ENCODE measurements at places on chromosomes 11 and 22. TPM values are rescaled to one million over a fixed set of nuclear protein-coding genes. Genes with fewer than 3 reads are reported as not detected.

DNA sequence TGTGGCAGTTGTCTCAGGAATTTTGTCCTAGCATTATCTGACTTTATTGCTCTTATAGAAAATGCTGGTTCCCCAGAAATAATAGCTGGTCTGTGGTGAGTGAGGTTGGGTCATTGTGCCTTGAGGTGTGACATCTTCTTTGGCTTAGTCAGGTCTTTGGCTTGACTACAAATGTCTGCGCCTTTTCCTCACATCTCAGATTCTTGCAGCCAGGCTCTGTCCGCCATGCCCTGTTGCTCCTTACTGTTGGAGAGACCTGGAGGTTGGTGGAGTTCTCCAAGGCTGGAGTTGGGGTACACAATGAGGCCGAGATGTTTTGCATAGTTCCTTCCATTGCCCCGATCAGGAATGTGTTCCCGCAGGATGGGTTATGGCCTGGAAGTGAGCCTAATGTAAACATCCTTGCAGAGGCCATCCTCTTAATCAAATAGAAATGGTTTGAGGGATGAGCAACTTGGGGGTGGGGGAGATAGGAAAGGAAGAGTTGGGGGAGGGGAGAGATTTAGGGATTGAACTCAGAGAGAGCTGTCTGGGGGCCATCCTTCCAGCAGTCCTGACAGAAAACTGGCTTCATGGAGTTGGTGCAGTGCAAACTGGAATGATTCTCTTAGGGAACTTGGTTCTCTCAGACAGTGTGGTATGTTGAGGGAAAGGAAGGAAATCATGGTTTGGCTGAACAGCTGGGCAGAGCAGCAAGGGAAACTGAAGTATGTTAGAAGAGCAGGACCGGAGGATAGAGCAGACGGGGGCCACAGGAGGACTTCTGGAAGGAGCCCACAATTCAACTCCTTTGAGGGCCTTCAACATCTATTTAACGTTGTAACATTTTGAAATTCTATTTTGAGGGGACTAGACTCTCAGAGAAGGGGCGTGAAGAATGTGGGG, 49.9 kb downstream of the ZBTB16 start:
- DNase-seq, result no peak

The PRRG4 gene
- 3.7 TPM for total RNA-seq

DNA sequence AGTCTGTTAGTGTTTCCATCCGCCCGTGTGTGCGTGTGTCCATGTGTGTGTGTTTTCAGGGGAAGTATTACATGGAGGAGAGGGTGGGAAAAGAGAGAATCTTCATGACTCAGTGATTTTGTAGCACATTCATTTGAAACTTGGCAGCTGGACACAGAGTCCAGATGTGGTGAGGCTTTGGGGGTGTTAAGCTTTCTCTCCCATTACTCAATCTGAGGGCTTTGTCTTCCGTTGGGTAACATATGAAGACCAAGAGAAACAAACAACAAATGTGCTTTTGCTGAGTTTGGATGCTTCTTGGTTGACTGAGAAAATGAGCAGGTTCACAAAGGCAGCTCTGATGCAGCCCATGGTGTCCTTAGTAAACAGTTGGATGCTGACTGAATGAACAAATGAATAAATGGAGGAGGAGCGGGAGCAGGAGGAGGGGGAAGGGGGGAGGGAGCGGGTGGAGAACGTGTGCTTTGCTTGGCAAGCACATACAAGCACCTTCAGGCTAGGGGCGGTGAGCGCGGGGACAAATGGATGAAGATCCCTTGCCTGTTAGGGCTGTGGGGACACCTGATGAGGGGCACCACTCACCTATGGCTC, 104.3 kb downstream of the ST3GAL4 start:
- DNase-seq, result no peak

- no peak for DNase-seq
Observed at GRCh38 chr11:15816260-15816871, 540.0 kb downstream of the SOX6 start.

DNA sequence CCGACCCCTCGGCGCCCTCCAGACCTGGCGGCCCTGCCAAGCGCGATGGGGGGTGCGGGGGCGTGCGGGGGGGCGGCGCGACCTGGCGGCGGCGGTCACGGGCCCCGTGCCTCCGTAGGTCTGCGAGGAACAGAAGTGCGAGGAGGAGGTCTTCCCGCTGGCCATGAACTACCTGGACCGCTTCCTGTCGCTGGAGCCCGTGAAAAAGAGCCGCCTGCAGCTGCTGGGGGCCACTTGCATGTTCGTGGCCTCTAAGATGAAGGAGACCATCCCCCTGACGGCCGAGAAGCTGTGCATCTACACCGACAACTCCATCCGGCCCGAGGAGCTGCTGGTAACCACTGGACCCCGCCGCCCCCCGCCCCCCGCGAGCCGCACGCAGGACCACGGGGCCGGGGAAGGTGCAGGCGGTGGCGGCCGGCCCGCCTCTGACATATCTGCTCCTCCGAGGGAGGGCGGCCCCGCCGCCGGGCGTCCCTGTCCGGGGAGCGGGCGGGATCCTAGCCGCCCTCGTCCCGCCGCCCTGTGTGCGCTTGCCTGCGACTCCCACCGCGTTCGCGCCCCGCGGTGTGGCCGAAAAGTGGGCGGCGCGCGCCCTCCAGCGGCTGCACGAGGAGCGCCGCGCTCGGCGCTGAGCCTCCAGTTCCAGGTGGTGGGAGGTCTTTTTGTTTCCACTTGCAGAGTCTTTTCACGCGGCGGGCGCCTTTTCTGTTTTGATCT, 2.1 kb downstream of the CCND1 start:
- no peak for DNase-seq

GRCh38 chr22:16774911-16775500, 50.2 kb downstream of the XKR3 start:
- no peak for DNase-seq

The MRGPRF gene
- total RNA-seq, result 1.2 TPM

The KRTAP5-1 gene
- total RNA-seq, result not detected

- DNase-seq, result no peak
Observed at GRCh38 chr11:9099617-9100016, 8.2 kb upstream of the SCUBE2 start.

DNA sequence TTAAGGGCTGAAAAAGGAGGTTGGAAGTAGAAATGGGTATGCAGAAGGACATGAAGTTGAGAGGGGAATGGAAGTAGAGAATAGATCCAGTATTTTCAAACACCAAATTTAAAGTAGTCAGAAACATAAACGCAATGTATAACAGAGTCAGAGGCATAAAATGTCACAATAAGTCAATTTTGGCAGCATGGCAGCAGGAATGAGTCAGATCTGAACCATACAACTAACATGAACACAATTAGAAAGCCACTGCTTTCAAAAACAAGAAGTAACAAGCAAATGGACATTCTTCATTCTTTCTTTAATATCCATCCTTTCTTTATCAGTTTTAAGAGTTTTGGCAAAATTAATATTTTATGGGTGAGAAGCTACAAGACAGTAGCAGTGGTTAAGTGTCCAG, 2.5 kb downstream of the CHORDC1 start:
- no peak for DNase-seq

DNA sequence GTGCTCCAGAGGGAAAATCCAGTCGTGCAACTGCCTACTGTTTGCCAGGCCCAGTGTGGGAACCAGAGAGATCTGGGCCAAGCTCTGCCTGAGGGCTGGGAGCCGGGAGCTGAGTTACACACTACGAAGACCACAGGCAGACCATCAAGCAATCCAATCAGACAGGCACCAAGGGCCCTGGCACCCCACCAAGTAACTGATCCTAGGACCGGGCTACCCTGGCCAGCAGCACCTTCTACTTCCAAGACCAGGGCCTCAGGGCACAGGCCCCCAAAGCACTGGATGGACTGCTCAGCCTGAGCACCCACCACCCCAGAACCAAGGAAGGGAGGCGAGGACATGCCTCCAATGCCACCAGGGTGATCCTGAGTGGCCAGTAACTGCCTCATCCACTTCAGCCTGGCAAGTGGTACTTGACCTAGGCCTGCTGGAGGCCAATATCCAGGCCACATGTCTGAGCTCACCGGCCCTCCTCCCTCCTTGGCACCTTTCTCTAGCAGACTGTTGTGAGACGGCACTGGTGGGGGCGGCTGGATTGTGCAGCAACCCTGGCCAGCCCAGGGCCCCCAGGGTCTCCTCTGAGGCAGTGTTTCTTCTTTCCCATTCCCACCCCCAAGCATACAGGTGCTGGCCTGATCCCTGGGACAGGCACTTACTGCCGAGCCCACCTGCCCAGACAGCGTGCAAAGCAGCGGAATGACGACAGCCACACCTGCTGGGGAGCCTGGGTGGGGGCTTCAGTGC, 20.7 kb upstream of the ARFGAP3 start:
- DNase-seq, result no peak

The IFITM5 gene
- total RNA-seq, result not detected

DNA sequence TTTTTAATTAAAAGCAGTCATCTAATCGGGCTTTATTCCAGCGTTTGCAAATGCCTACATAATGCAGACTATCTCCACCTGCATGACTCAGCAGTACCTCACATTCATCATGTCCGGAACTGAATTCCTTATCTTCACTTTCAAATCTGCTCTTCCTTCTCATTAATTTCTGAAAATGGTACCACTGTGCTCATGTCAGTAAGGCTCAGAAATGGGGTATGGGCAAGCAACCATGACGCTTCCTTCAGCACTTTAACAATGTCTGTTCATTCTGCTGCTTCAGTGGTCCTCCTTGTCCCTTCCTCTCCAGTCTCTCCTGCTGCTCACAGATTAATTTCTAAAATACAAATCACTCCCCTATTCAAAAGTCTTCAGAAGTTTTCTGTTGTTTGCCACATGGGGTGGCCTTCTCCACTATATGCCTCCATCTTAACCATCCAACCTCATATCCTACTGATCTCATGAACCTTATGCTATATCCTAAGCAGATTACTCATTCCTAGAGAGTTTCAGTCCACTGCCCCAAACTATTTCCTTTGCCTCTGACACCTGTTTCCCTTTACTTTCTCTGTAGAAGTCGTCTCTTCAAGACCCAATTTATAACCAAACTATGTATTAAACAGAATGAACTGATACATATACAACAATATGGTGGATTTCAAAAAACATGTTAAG, 7.0 kb downstream of the GTF2H1 start:
- DNase-seq, result no peak

DNA sequence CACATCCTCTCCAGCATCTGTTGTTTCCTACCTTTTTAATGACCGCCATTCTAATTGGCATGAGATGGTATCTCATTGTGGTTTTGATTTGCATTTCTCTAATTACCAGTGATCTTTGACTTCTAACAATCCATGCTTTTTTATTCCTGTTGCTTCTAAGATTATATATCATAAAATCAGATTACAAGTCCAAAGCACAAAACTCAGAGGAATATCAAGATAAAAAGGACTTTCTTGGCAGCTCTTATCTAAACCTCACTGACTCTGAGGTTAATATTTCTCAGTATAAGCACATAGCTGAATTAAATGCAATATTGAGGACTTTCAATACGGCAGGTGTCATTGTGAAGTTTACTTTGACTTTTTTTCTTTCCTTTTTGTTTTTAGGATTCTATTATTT, 11.4 kb downstream of the SLC5A12 start:
- no peak for DNase-seq

The OR2AT4 gene
- not detected for total RNA-seq

The MS4A4E gene
- not detected for total RNA-seq

- no peak for DNase-seq
Observed at GRCh38 chr22:27724157-27724556, 77.4 kb downstream of the MN1 start.

DNA sequence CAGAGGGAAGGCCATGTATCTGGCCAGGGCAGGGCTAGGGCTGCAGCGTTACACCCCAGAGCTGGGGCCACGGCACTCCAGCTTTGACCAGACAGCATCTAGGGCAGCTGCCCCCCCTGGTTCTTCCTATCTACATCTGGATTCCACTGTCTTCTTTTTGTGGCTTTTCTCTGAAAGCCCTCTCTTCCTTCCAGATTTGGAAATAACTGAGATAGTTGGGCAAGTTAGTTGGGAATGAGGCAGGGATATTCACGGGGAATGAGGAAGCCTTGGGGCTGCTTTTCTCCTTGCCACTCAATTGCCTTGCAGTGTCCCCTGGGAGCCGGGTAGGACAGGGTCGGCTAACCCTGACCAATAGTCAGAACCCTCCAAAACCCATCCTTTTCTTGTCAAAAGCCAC, 26.8 kb downstream of the CLMP start:
- no peak for DNase-seq

The PKP3 gene
- total RNA-seq, result 23.9 TPM

- no peak for DNase-seq
Observed at GRCh38 chr11:75497788-75498409, 27.8 kb downstream of the GDPD5 start.

The CWF19L2 gene
- 8.7 TPM for total RNA-seq

DNA sequence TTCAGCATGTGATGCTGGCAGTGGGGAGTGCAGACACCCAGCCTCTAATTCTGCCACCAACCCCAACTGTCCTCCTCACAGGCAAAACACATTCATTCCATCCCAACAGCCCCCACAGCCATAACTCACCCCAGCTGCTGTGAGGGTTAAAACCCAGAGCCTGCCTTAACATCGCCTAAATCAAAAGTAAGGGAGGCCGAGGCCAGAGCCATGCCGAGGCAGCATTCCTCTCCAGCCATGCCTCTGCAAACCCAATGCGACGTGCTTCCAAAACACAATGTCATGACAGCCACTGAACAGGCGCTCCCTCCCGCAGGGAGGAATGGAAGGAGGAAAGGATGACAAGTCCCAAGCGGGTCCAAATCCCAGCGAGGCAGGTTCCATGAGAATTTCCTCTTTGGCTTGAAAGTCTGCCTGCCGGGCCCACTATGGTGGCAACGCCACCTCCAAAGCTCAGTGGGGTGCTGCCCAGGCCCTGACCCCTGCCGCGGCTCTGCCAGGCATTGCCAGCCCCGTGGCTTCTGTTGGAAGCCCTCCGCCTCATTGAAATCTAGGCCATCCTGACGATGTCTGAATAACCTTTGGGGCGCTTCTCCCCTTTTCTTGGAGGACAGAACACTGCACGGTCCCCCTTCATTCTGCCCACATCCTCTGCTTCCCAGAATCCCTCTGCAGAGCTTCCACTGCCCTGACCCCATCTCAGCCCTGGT, 472.3 kb downstream of the BRD1 start:
- no peak for DNase-seq
